ENCODE measurements at places on chromosomes 7 and 10.

- DNase-seq = no peak
Measured at GRCh38 chr7:105256761-105257231, 131.9 kb downstream of the SRPK2 start.

DNA sequence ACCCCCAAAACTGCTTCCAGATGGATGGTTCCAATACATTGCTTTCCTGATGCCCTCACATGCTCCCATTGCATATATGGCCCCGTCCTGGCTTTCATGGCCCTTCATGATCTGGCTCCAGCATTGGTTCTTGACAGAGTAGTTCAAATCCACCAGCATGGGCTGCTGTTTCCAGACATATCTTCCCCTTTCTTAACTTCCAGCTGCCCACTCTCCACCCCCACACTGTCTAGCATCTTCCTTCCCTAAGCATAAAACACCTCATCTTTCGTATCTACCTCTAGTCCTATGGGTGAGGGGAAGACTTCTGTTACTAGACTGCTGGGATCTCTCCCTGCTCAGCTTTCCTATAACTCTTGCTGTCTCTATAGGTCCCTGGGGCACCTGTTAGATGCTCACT, 13.2 kb upstream of the GOLGA7B start:
- no peak for DNase-seq

DNA sequence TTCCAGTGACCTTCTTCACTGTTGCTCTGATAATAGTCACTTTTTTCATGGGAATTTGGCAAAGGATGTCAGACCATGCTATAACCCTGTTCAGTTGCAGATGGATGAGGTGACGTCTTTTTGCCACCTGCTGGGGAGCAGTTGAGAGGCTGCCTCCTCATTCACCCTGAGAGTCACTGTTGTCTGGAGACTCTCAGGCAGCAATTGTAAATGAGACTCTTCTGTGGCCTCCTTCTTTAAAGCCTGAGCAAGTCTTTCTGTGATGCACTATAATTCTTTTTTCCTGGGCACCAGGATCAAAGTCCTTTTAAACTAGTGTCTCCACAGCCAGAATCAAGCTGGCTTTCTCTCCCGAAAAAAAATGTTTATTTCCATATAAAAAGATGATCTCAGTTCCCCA, 345.1 kb downstream of the ARL4A start:
- DNase-seq = no peak

DNA sequence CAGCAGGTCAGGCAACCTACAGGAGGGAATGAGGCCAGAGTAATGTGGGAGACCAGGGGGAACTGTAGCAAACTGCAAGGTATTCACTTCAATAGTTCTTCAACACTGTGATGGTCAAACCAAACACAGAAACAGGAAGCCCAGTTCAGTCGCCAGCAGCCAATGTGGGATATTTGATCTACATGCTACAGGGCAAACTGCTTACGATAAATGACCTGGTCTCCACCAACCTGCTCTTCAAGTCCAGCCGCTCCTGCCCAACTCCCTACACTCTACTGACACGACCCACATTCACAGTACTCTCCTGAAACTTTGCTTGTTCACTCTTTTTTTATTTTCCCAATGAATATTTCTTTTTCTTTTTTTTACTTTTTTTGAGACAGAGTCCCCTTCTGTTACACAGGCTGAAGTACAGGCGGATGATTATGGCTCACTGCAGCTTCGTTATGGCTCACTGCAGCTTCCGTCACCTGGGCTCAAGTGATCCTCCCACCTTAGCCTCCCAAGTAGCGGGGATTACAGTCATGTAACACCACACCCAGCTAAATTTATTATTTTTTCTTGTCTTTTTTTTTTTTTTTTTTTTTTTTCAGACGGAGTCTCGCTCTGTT, 42.1 kb downstream of the MDH2 start:
- DNase-seq = no peak

DNA sequence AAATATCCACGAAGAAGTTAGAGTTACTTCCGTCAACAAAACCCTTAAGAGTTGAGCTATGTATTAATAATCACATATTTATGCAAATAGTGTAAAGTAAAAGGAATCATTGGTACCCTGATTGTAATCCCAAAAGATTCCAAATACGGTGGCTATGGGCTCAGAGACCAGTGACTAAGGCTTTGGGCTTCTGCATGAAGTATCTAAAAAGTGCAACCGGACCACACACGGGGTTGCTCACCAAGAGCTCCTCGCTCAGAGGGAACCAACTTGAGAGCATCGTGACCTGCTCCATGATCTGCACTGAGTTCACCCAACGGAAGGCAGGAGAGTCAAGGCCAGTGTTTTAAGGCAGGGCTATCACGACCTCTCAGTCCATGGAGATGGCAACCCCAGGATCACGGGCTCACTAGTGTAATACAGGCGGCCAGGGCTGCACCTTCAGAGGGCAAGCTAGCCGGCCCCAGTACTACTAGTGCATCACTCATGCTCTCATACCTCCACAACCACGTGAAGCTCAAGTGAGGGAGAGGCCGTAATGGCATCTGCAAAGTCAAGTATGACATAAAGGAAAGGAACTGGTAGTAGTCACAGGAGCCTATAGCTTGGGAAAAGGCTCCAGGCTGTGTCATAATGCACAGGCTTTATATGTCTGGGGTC, 77.1 kb upstream of the CAMK2B start:
- DNase-seq = no peak

DNA sequence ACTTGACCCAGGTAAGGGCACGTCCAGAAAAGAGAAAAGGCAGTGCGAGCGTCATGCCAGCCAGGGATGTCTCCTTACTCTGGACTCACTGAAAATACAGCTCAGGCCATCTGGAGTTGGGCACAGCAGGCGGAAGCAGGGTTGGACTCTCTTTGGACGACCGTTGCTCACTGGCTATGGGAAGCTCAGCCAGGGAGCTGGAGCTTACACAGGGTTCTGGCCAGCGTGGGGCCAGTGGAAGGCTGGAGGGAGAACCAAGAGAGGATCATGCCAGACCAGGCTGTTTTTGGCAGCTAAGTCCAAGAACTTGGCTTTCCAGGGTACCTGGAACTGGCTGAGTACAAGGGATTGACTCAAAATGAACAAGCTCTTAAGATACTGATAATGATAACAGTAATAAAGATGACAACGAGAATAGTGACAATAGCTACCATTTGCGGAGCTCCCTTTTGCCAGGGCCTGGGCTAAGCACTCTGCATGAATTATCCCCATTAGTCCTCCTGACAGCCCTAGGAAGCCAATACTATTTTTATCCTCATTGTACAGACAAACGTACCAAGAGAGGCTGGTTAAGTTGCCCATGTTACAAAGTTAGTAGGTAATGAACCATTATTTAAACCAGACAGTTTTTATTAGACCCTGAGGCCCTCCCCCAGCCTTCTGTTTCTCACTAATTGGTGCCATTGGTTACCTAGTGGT, 177.6 kb downstream of the PTPN20 start:
- DNase-seq = no peak

GRCh38 chr10:42951486-42952251, 125.2 kb upstream of the RET start:
- DNase-seq = no peak

DNA sequence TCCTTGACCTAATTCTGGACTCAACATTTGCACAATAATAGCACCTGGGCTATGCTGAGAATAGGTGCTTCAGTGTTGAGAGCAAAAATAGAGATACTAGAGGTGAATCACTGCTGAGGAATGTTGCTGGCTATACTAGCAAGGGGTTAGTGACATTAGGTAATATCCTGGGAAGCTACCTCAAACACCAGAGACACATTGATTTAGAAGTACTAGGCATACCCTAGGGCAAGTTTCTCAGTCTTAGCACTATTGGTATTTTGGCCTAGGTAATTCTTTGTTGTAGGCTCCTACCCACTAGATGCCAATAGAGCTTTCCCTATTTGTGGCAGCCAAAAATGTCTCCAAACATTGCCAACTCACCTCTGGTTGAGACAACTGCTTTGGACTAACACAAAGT, 484.0 kb upstream of the MBL2 start:
- no peak for DNase-seq

DNA sequence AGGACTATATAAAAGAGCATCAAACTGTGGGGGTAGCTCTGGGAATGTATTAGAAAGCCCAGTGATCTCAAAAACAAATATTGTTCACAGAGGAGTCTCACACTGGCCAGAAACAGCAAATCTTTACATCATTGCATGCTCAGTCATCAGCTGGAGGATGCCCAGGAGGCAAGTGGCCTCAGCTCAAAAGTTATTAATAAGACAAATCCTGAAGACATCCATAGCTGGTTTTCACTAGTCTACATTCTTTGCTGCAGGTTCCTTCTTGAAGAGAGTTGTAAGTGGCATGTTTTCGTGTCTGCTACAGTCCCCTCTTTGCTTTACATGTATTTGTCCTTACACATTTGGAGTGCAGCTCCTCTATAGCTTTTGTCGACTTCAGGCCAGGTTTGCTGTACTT, 8.6 kb upstream of the CCDC7 start:
- DNase-seq = no peak

- DNase-seq = peak; percentile 30
Measured at GRCh38 chr7:35906191-35906908, 105.5 kb downstream of the SEPTIN7 start.

DNA sequence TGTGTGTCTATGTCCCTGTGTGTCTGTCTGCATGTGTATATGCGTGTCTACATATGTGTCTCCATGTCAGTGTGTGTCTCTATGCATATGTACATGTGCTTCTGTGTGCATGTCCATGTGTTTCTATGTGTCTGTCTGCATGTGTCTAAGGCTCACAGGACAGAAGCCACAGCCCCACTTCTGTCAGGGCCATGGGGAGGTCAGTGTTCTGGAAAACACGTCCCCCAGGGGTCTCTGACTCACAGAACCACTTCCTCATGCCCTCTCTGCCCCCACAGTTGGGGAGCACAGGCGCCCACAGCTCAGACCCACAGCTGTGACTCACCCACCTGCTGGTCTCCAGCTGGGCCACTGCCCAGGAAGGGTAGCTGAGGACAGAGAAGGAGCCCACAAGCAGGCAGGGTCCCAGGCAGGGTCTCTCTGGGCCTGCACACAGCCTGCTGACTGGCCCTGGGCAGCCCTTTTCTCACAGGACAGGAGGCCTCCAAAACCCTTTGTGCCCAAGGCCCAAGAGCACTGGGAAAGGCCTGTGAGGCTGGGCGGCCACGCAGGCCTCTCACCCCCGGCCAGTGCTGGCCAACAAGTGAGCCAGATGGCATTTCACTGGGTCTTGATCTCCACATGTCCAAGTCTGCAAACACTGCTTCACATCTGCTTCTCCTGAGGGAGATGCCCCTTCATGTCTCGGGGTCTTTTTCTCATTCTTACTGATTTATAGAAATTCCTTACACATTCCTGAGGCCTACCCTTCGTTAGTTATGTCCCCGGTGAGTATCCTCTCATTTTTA, 102.9 kb upstream of the FAM20C start:
- no peak for DNase-seq
